ENCODE measurements at places on chromosomes 3 and 15.
A peak's percentile ranks its signal among the peaks of the same experiment; 100 is the strongest.

DNA sequence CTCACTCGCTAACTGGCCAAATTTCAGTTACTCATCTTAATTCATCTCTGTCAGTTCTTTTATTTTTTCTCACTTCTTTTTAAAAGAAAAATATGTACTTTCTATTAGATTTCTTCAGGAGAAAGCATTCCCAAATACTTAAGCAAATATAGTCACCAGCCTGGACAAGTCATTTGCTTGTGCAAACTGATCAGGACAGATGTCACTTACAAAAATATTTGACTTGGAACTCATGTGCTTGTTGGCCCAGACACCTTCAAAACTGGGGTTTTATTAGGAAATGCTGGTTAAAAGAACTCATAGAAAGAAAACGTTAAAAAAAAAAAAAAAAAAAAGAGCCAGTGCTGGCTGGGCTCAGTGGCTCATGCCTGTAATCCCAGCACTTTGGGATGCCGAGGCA lies 31.3 kb upstream of the FOXP1 start:
- DNase-seq, result no peak

DNA sequence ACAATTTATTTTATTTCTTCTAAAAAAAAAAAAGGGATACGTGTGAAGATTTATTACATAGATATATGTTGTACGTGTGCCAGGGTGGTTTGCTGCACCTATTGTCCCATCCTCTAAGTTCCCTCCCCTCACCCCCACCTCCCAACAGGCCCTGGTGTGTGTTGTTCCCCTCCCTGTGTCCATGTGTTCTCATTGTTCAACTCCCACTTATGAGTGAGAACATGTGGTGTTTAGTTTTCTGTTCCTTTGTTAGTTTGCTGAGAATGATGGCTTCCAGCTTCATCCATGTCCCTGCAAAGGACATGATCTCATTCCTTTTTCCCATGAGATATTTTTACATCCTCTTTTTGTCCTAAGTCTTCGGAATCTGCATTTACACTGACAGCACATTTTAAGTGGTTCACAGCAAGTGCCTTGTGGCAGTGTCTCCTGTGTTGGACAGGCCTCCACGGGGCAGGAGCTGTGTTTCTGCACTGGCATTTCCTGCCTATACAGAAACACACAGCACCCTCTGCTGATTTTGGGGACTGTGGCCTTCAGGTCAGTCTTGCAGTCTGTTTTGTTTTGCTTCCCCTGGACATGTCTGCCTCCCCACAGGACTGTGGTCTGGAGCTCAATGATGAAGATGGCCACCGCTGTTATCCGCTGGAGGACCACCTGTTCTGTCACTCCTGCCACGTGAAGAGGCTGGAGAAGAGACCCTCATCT lies 12.7 kb upstream of the SACM1L start:
- DNase-seq, result no peak

DNA sequence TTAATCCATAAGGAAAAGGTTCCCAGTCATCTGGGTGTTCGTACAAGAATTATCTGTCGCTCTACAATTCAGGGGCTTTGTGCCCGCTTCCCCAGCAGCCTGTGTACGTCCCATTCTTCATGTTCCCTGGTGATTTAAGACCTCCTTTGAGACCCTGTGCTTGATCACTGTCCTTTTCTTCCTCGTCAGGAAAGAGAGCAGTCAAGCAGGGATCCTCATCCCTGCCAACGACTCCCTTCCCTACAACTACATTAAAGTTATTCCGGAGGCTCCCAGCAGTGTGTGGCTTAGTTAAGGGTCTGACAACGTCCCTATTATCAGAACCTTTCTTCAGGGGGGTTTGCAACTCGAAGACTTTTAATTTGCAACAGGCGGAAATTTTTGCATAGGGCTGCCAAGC lies 175.7 kb downstream of the FOXP1 start:
- DNase-seq, result no peak

- DNase-seq, result no peak
Observed at GRCh38 chr15:43968551-43968950, 141.7 kb downstream of the WDR76 start.

- DNase-seq, result no peak
Observed at GRCh38 chr3:134619301-134619615, 31.6 kb downstream of the KY start.

DNA sequence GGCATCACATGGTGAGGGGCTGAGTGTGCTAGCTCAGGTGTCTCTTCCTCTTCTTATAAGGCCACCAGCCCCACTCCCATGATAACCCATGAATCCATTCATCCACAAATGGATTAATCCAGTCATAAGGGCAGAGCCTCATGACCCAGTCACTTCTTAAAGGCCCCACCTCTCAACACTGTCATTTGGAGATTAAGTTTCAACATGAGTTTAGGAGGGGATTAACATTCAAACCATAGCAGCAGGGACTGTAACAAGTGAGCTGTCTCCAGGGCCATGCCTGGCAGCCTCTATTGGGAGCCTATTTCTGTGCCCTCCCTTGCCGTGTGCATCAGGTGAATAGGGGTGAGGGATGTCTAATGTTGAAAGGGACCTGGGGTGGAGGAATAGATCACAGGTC lies 77.5 kb downstream of the CHRD start:
- DNase-seq, result no peak

DNA sequence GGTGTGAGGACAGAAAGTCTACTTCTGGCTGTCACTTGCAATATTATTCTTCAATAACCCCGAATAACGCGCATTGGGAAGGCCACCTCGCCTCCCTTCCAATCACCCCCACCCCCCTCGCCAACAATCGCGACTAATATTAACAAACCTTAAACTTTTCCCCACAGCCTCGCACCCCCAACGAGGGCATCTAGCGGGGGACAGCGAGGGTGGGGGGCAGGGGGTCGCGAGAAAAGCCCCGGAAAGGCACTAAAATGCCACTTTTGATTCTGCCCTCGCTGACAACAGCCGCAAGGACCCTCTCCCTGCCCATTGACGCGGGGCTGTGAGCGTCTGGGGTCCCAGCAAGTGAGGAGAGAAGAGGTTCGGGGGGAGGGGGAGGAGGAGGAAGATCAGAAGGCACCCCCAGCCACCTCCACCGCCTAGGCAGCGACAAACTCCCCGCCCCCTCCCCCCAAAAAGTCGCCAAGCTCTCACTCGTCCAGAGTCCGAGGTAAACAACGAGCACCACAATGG lies 868 bp downstream of the SATB1 start:
- DNase-seq, result no peak

GRCh38 chr3:80769683-80770082 lies 991.8 kb downstream of the GBE1 start:
- DNase-seq, result no peak

DNA sequence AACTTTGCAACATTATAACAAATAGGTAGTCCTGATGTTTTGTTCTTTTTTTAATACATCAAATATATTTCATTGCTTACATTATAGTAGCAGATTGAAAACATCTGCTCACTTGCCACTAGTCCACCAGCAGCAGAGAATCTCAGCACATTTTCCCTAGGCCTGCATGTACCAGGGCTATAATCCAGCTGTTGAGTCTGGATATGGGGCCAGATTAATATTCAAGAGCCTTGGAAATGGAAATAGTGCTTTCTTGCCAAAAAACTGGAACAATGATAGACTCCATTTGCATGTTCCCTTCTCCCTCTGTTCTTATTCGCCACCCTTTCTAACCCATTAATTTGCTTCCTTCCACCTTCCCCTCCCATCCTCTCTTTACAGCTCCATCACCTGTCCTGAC lies 288.0 kb downstream of the EPHA3 start:
- no peak for DNase-seq

DNA sequence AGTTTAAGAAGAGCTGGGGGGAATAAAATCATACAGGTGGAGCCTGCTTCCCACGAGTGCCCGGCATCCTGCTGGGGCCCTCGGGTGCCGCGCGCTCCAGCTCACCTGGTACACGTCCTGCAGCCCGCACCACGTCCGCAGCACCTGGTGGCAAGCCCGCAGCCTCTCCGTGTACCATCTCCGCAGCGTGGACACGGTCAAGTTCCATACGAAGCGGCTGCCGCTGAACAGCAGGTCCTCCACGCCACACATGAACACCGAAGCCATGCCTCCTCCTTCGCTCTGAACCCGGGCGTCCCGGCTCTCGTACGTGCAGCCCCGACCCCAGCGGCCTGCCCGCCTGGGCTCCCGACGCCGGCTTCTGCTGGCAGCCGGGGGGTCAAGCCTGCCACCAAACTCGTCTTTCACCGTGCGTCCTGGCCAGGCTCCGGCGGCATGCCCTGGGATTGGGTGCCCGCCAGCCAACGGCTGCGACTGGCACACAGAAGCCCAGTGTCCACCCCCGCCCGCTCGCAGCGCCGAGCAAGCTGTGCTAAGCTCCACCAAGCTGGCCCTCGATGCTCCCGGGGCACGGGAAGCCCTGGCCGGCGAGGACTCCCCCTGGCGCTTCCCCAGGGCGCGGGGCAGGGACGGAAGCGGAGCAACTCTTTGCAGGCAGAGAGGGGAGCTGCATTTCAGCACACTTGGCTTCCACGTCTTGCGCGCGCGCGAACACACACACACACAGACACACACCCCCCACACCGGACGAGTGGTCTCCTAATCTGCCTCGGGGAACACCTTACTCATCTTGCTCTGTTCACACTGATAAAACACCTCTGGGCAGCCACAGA lies at the start of gene FRMD4B:
FRMD4B (minus strand) TSS at position 366 of the 833 bp plus-strand sequence; CDS start at position 267, 99 bp downstream.
- no peak for DNase-seq

DNA sequence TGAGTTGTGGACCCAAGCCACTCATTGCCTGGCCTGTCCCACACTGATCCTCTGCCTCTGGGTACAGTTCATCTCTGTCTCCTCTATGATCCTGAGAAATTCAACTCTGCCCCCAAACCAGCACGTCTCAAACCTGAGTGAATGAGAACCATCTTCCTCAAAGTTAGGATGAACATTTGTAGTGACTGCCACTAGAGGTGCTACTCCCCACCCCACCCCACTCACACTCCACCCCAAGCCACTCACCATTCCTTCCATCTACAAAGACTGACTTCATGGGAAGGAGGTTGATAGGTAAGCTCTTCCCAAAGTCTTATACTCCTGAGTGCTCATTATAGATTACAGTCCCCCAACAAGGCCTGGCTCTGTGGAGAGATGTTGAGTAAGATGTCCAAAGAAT lies 43.8 kb downstream of the NEK10 start:
- DNase-seq, result no peak

GRCh38 chr15:70503073-70503745 lies 260.1 kb downstream of the UACA start:
- no peak for DNase-seq

- DNase-seq, result no peak
Observed at GRCh38 chr3:191296041-191296541, 33.1 kb upstream of the CCDC50 start.

GRCh38 chr3:149454746-149455145 lies 19.8 kb upstream of the TM4SF4 start:
- DNase-seq, result no peak

DNA sequence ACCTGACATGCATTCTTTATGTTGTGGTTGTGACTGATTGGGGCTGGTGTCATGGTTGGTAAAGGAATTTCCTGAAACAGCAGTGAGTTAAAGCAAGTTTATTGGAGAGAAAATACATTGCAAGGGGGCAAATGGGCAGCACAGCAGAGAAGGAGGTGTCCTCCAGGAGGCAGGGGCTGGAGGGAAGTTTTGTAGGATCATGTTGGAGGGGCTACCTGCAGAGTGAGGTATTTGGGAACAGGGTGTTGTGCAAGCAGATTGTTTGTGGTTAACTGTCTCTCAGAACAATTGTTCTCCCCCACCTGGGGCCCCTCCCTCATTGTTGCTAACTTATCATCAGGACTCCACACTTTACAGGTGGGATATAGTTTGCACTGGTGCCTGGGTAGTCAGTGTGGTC lies 196.0 kb downstream of the NSUN3 start:
- DNase-seq, result no peak

DNA sequence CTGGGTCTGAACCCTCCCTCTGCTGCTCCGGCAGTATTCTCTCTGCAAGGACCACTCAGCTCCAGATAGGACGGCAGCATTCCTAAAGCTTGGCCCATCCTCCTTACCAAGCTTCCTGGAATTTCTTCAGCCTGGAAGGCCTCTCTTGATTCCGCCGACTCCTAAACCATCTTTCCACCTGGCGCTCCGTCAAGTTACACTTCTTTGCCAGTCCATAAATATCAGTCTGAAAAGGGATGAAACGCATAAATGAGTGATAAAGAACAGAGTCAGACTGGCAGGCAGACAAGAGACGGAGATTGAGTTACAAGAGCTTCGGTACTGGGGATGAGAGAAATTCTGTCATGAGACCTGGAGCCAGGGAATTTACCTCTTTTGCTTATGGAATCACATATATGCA lies 44.3 kb downstream of the CERS3 start:
- DNase-seq, result no peak

DNA sequence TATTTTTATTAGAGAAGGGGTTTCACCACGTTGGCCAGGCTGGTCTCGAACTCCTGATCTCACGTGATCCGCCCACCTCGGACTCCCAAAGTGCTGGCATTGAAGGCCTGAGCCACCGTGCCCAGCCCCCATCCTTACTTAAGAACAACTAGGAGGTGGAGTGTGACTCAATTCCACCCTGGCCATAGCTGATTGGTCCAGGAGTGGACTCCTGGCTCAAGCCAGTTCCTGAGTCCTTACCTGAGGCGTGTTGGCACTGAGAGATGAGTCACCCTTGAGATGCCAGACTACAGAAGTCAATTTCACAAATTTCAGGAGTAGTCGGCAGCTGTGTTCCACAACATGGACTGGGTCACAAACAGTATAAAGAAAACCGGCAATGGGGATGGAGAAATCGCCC lies 124.2 kb downstream of the SHQ1 start:
- DNase-seq, result peak; percentile 87

- no peak for DNase-seq
Observed at GRCh38 chr15:25392806-25393205, 46.0 kb downstream of the UBE3A start.

GRCh38 chr3:167114619-167115018 lies 265.5 kb downstream of the ZBBX start:
- no peak for DNase-seq

- no peak for DNase-seq
Observed at GRCh38 chr3:6260551-6261191, 600.2 kb upstream of the GRM7 start.

DNA sequence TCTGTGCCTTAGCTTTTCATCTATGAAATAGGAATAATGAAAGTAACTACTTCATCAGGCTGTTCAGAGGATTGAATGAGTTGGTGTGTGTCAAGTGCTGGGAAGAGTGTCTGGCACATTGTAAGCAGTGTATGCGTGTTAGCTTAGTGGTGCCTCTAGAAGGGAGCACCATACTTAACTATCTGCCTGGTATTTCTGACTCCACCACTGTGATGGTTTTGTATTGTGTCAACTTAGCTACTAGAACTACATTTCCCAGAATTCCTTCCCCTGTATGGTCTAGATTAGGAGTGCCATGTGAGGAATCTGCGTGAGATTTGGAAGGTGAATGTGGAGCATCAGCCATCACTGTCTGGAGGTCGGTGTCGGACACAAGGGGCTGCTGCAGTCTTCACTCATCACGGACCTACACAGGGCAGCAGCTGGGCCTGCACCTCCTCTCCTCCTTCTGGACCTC lies 115.4 kb upstream of the GALNT15 start:
- DNase-seq, result no peak

- DNase-seq, result no peak
Observed at GRCh38 chr3:23806534-23807423, 1.0 kb downstream of the UBE2E1 start.

- no peak for DNase-seq
Observed at GRCh38 chr15:51576911-51577500, 45.6 kb downstream of the DMXL2 start.

- no peak for DNase-seq
Observed at GRCh38 chr3:52302426-52303145, 13.5 kb upstream of the DNAH1 start.

All from HCT116 (cell line).